ENCODE measurements at places on chromosomes 16 and 17.

DNA sequence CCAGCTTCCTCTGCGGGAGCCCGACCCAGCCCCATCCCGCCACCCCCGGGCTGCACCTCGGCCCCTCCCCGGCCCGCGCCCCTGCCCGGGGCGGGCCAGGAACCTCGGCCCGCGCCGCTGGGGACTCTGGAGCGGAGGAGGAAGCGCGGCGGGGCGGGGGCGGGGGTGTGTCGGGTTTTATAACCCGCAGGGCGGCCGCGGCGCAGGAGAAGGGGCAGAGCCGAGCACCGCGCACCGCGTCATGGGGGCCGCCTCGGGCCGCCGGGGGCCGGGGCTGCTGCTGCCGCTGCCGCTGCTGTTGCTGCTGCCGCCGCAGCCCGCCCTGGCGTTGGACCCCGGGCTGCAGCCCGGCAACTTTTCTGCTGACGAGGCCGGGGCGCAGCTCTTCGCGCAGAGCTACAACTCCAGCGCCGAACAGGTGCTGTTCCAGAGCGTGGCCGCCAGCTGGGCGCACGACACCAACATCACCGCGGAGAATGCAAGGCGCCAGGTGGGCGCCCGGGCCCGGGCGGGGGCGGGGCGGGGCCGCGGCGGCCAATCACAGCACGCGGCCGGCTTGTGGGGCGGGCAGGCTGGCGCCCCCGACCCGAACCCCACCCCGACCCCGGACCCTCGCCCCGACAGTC is at the start of gene ACE:
Gene ACE (plus strand): TSS at position 208 of the 626 bp plus-strand sequence. CDS start 34 bp downstream, at position 242.
- no peak for DNase-seq

DNA sequence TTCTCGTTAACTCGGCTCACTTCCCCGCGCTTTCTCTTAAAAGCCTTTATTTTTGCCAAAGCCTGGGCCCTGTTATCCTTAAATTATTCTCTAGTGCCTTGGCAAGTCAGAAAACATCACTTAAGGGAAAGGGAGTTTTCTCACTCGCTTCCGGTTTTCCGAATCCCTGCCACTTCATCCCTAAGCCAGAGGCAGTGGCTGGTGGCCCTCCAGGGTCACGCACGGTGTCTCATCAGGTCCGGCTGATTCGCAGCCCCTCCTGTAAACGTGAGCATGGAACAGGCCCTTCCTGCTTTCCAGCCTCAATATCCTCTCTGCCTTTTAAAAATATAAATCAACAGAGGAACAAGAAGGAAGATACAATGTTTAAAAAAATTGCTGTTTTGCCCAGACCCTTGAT is 142.5 kb upstream of the CHMP6 start:
- DNase-seq = no peak

- DNase-seq = peak; percentile 46
Observed at GRCh38 chr17:44308865-44309264, 464 bp downstream of the RUNDC3A start.

- no peak for DNase-seq
Observed at GRCh38 chr17:47649972-47650524, 329 bp downstream of the KPNB1 start.

DNA sequence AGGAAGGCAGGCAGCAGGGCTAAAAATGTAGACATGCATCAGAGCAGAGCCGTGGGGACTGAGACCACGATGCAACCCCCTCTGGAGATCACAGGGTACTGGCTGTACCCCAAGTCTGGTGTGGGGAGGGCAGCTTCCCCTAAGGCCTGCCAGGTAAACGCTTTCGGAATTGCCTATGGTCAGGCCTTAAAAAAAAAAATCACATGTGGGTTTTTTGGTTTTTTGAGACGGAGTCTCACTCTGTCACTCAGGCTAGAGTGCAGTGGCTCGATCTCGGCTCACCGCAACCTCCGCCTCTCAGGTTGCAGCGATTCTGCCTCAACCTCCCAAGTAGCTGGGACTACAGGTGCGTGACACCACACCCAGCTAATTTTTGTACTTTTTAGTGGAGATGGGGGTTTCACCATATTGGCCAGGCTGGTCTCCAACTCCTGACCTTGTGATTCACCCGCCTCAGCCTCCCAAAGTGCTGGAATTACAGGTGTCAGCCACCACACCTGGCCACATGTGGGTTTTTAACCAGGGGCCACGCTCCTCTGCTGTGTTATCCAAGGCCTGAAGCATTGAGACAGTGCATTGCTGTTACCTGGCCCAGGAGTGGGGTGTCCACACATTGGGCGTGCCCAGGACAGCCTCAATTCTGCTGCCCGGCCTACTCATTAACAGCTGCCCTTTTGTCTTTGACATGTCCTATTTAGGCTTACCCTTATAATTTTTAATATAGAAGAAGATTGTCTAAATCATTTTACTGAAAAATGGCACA is 50.4 kb downstream of the LITAF start:
- DNase-seq = no peak

DNA sequence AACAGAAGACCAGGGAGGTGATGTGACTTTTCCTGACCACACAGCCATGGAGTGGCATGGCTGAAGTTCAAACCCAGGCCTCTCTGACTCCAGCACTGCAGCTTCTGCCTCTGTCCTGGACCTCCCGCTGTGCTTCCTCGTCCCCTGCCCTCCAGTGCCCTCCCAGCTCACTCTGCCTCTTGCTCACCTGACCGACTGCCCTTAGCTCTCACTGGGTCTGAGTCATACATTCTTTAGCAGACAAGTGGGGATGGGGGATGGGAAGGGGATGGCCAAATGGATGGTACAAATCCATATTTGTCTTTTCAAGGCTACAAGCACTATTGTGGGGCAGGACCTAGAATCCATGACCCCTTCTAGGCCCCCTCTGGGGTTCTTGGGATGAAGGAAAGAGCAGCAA is 33.0 kb downstream of the PITPNM3 start:
- no peak for DNase-seq

All from pons (tissue), 1 donor.